ENCODE measurements at places on chromosomes 2 and 18.

DNA sequence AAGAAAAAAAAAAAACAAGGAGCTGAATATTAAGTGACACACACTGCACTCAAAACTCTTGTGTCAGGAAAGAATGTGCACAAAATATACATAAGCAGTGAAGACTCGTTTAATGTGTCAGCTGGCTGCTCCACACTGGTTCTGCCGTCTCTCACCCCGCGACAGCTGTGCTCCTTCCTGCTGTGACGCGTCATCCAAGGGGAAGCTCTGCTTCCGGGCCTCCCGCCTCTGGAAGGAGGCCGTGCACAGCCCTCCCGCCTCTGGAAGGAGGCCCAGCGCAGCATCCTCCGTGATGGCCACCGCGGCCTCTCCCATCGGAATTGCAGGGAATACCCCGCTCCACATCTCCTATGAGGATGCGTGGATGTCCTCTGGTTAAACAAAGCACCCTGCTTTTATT, 151.0 kb downstream of the HDAC4 start:
- DNase-seq, result no peak

- no peak for DNase-seq
These were observed 47.2 kb upstream of the XPO1 start for GRCh38 chr2:61585383-61585782.

DNA sequence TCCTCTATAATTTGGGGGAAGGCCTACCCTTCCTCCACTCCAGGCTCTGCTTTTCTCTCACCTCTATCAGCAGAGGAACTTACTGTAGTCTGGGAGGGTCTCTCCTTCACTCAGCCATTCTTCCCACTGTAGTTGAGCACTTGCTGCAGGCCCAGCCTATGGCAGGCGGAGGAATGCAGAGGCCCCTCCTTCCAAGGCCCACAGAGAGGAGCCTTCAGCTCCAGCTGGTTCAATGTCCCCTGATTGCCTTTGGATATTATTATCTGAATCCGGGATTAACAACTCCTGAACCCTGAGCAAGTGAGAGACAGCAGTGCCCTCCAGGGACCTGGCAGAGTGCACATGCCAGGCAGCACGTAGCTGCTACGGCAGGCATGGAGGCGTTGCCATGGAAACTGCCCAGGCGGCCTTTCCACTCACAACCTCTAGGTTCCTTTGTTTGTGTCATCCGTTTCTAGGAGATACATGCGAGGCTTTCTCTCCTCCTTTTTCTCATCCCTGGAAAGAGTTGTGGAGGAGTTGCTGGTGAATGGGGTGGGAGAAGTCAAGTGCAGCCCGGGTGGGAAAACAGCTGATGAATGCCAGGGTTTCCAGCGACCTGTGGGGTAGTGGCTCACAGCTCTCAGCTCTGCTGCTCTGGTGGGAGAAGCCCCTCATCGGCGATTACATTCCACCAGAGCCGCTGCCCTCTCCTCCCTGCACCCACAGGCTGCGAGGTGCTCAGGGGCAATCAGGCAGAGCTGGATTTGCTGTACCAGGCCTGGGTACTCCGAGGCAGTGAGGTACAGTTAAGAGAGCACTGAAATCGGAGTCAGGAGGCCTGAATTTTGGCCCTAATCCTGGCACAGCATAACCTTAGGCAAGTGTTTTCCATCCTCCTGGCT, 55.3 kb upstream of the HK2 start:
- no peak for DNase-seq

DNA sequence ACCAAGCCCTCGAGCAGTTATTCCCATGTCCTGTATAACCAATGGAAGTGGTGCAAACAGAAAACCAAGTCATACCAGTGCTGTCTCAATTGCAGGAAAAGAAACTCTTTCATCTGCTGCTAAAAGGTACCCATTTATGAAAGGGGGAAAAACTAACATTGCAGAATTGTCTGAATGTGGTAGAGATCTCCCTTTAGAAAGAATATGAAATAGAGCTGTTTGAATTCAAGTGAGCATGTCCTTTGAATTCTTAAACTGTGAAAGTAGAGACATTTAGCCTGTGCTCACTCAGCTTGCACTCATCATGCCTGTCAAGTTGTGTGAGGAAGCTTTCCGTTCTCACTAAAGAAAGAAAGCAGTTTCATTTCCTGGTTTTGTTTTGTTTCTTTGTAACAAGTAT, 87.4 kb downstream of the EML4 start:
- DNase-seq, result no peak

Data from Peyer's patch (tissue), 4 donors.